Upper lobe of left lung (tissue), 6 donors: ENCODE measurements at places on chromosomes 16 and 17. TPM values are rescaled to one million over a fixed set of nuclear protein-coding genes. Genes with fewer than 3 reads are reported as not detected.

- H3K27me3 ChIP-seq = no peaks in the 10 kb centered on the region
- no peak for DNase-seq
- H3K4me3 ChIP-seq = no peak overlapping the region
- H3K36me3 ChIP-seq = no peaks in the 10 kb centered on the region
- H3K27ac ChIP-seq = no peak overlapping the region
These were observed 11.6 kb downstream of the IL34 start for GRCh38 chr16:70657956-70658355.

DNA sequence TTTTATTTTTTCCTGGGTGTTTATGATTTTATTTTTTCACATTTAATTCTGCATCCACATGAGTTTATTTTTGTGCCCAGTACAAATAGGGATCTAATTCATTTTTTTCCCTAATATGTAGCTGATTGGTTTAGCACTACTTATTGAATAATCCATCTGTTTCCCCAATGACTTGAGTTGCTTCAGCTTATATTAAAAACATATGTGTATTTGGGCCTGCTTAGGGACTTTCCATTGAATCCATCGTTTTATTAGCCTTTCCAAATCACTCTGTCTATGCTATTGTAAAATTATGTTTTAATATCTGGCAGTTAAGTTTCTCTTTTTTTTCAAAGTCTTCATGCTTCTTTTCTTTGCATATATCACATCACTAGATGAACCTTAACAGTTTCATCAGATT is 42.2 kb downstream of the WWP2 start:
- no peak overlapping the region for H3K27ac ChIP-seq
- no peaks in the 10 kb centered on the region for H3K27me3 ChIP-seq
- H3K4me1 ChIP-seq = no peaks in the 10 kb centered on the region
- no peak for DNase-seq

GRCh38 chr17:7717756-7718350 is 309 bp downstream of the DNAH2 start:
- H3K4me3 ChIP-seq = peak overlapping the region; percentile 57
- H3K27me3 ChIP-seq = no peaks in the 10 kb centered on the region

DNA sequence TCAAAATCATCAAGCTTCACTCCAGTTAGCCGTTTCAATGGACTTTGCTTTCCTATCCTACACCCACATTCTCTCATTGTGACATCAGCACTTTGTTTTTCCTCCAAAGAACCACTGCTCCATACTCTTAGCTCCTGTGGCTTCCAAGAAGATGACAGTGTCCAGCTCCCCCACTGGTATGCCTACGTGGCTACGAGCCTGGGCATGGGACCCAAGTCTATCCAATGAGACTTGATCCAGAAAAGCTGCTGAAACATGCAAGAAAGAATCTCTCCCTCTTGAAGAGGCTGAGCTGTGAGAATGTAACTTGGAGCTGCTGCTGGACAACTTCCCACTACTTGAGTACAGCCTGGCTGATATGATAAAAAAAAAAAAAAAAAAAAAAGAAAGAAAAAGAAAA is 9.4 kb downstream of the TOX3 start:
- no peaks in the 10 kb centered on the region for H3K36me3 ChIP-seq
- no peak overlapping the region for H3K27ac ChIP-seq
- H3K4me3 ChIP-seq = no peak overlapping the region
- DNase-seq = no peak
- H3K4me1 ChIP-seq = no peaks in the 10 kb centered on the region
- no peaks in the 10 kb centered on the region for H3K27me3 ChIP-seq

DNA sequence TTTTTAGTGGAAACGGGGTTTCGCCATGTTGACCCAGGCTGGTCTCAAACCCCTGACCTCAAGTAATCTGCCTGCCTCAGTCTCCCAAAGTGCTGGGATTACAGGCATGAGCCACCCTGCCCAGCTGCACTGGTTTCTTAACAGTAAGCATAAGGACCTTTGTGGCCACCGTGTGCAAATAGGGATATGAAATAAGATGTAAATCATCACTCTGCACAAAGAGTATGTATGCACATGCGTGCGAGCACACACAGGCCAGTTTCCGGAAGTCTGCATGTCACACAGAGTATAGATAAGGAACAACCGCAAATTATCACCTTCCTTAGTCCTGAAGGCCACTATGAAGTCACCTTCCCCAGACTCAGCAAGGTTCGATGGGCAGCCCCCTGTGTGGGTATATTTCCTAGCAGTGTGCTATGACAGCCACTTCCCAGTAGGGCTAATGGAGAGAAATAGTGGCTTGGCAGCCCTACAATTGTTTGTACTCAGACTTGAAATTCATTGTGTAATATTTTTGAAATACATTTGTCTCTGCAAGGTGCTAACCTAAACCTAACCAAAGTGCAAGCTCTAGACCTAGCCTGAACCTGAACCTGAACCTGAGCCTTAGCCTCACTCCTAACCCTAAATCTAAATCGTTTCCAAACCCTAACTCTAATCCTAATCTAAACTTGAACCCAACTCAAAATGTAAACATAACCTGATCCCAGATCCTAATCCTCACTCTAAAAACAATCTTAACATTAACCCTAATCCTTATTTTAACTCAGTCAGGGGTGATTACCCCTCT is 48.4 kb upstream of the SKAP1 start:
- no peaks in the 10 kb centered on the region for H3K27me3 ChIP-seq
- DNase-seq = no peak
- H3K4me3 ChIP-seq = no peak overlapping the region
- no peaks in the 10 kb centered on the region for H3K36me3 ChIP-seq
- H3K27ac ChIP-seq = no peak overlapping the region
- H3K4me1 ChIP-seq = no peaks in the 10 kb centered on the region

DNA sequence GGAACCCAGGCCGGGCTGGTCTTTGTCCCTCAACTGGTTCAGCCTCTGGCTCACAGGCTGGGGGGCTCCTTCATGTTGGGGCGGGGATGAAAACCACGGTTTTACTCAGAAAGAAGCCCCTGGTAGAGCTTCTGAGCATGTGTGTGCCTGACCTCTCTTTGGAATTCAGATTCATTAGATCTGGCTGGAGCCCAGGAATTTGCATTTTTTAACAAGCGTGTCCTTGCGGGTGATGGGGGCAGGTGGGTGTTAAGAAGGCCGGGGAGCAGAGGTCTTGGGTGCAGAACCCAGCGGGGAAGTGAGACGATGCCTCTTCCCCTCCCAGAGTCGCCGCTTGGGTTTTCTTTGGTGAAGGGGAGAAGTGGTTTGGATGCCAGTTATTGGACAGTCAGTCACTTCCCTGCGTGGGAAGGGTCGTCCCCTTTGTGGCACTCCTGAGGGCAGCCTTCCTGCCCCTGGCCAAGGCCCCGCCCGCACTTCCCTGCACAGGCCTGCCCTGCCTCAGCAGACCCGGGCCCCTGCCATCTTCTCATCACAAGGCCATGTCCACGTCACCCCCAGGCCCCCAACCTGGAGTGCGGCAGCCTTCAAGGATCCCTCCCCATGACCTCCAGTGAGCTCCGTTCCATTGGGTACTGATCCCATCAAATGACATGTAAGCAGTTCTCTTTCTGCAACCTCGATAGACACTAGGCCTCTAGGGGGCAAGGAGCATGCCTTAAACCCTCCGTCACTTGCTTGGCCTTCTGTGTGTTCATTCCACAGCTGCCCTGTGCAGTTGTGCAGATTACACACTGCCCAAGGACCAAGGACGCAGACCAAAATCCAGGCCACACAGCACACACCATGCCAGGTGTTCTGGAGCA is 177.7 kb upstream of the CIBAR2 start:
- no peak overlapping the region for H3K4me3 ChIP-seq
- H3K27me3 ChIP-seq = no peaks in the 10 kb centered on the region
- no peak overlapping the region for H3K27ac ChIP-seq
- DNase-seq = no peak

- DNase-seq = no peak
- H3K27ac ChIP-seq = no peak overlapping the region
- H3K4me3 ChIP-seq = no peak overlapping the region
- H3K4me1 ChIP-seq = peaks cover 9% of the 10 kb centered on the region
- H3K36me3 ChIP-seq = no peaks in the 10 kb centered on the region
These were observed 48.5 kb downstream of the HAPSTR1 start for GRCh38 chr16:9139965-9140364.

Gene LCAT
- total RNA-seq = 21.9 TPM

Gene ARHGDIG
- not detected for total RNA-seq

- DNase-seq = no peak
- no peaks in the 10 kb centered on the region for H3K4me1 ChIP-seq
- no peak overlapping the region for H3K4me3 ChIP-seq
- no peaks in the 10 kb centered on the region for H3K36me3 ChIP-seq
- no peaks in the 10 kb centered on the region for H3K27me3 ChIP-seq
These were observed 31.6 kb downstream of the IQCK start for GRCh38 chr16:19749571-19750080.

Gene RUSF1
- 98.3 TPM for total RNA-seq

GRCh38 chr17:45231481-45232116 is 9.9 kb downstream of the FMNL1 start:
- H3K27ac ChIP-seq = no peak overlapping the region
- no peaks in the 10 kb centered on the region for H3K27me3 ChIP-seq
- DNase-seq = no peak
- H3K36me3 ChIP-seq = no peaks in the 10 kb centered on the region

Gene ITGAL
- 79.9 TPM for total RNA-seq

Gene CMTM2
- total RNA-seq = 0.55 TPM

DNA sequence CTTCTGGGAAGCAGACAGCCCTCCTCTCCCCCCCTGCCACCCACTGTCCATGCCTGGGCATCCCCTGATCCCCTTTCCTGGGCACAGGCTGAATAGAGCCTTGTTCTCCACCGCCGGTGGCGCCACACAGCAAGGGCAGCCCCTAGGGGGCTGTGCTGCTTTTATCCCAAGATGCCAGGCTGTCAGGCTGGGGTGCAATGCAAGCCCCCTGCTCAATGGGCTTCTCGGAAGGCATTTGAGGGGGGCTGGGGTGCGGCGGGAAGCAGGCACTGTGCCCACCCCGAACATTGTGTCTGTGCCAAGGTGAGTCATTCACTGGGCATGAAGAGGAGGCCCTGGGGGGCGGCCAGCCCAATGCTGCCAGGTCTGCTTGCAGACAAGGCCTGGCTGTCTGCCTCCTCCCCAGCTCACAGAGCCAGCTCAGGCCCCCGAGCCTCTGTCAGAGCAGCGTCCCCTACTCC is 1.5 kb upstream of the GFAP start:
- no peak overlapping the region for H3K4me3 ChIP-seq
- no peak overlapping the region for H3K27ac ChIP-seq
- no peak for DNase-seq
- no peaks in the 10 kb centered on the region for H3K36me3 ChIP-seq
- peaks cover 17% of the 10 kb centered on the region for H3K4me1 ChIP-seq

Gene ENO3
- 4.3 TPM for total RNA-seq

GRCh38 chr17:19461681-19462080 is 50.6 kb downstream of the RNF112 start:
- no peak overlapping the region for H3K4me3 ChIP-seq
- no peak for DNase-seq
- H3K27me3 ChIP-seq = no peaks in the 10 kb centered on the region
- H3K36me3 ChIP-seq = no peaks in the 10 kb centered on the region
- peaks cover 17% of the 10 kb centered on the region for H3K4me1 ChIP-seq

GRCh38 chr16:1258906-1259759 is 3.3 kb downstream of the TPSD1 start:
- no peak overlapping the region for H3K27ac ChIP-seq
- no peaks in the 10 kb centered on the region for H3K36me3 ChIP-seq
- peaks cover 25% of the 10 kb centered on the region for H3K27me3 ChIP-seq
- H3K4me3 ChIP-seq = no peak overlapping the region

Gene CASKIN1
- total RNA-seq = not detected

- no peak overlapping the region for H3K27ac ChIP-seq
- H3K36me3 ChIP-seq = no peaks in the 10 kb centered on the region
- DNase-seq = no peak
- H3K27me3 ChIP-seq = no peaks in the 10 kb centered on the region
These were observed 90.2 kb downstream of the SYCE1L start for GRCh38 chr16:77289331-77289809.

Gene ZNF750
- total RNA-seq = 14.4 TPM

Gene ZNF652
- 69.4 TPM for total RNA-seq

GRCh38 chr17:71399649-71400048 is 721.2 kb upstream of the SOX9 start:
- no peaks in the 10 kb centered on the region for H3K4me1 ChIP-seq
- H3K27ac ChIP-seq = no peak overlapping the region
- no peak overlapping the region for H3K4me3 ChIP-seq
- H3K36me3 ChIP-seq = no peaks in the 10 kb centered on the region
- no peak for DNase-seq
- H3K27me3 ChIP-seq = no peaks in the 10 kb centered on the region

- H3K4me1 ChIP-seq = peaks cover 13% of the 10 kb centered on the region
- H3K4me3 ChIP-seq = no peak overlapping the region
- no peaks in the 10 kb centered on the region for H3K27me3 ChIP-seq
These were observed 9.2 kb upstream of the CCL22 start for GRCh38 chr16:57349212-57350031.

GRCh38 chr16:56960681-56961281 is 969 bp upstream of the CETP start:
- H3K4me3 ChIP-seq = no peak overlapping the region
- H3K27ac ChIP-seq = peak overlapping the region; percentile 5
- H3K27me3 ChIP-seq = no peaks in the 10 kb centered on the region
- peaks cover 39% of the 10 kb centered on the region for H3K4me1 ChIP-seq

Gene OR1D2
- not detected for total RNA-seq

DNA sequence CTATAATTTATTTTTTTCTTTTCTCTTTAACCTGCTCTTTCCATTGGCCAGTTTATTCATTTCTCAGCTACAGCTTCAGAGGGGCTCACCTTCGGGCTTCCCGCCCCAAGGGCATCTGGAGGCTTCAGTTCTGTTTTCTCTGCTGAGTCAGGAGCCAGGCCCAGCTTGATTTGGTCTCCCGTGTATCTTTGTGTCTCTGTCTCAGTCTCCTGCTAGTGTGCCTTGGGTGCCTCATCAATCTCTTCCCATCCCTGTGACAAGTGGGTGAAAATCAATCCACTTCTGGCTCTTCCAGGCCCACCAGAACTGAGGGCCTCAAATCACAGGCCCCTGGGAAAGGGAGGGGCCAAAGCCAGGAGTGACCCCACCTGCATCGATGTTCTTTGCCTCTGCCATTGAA is 72.1 kb downstream of the CCDC182 start:
- H3K4me3 ChIP-seq = no peak overlapping the region
- DNase-seq = no peak
- no peaks in the 10 kb centered on the region for H3K27me3 ChIP-seq
- no peaks in the 10 kb centered on the region for H3K36me3 ChIP-seq
- H3K27ac ChIP-seq = no peak overlapping the region

Gene KRT16
- total RNA-seq = not detected

DNA sequence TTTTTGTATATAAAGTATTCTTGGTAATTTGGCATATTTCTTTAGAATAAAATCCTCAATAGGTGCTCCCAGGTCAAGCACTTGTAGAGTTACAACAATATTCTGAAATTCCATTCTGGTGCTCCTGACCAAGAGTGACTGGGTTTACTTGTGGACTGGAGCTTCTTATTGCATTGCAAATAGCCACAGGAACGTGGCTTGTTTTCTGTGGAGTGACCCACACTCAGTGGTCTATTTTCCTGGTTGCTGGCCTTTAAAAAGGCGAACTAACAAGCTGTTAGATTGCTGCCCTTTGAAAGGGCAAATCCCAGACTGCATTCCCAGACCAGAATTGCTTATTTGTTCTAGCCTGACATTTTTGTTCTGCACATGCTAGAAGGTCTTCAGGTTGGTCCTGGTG is 658.8 kb upstream of the GOT2 start:
- no peaks in the 10 kb centered on the region for H3K27me3 ChIP-seq
- H3K4me3 ChIP-seq = no peak overlapping the region
- H3K36me3 ChIP-seq = no peaks in the 10 kb centered on the region

- H3K4me3 ChIP-seq = no peak overlapping the region
- no peaks in the 10 kb centered on the region for H3K27me3 ChIP-seq
- peaks cover 6% of the 10 kb centered on the region for H3K36me3 ChIP-seq
- H3K4me1 ChIP-seq = peaks cover 9% of the 10 kb centered on the region
These were observed 4.5 kb upstream of the GALK1 start for GRCh38 chr17:75769536-75769935.
